ENCODE measurements at places on chromosomes 4 and X.

DNA sequence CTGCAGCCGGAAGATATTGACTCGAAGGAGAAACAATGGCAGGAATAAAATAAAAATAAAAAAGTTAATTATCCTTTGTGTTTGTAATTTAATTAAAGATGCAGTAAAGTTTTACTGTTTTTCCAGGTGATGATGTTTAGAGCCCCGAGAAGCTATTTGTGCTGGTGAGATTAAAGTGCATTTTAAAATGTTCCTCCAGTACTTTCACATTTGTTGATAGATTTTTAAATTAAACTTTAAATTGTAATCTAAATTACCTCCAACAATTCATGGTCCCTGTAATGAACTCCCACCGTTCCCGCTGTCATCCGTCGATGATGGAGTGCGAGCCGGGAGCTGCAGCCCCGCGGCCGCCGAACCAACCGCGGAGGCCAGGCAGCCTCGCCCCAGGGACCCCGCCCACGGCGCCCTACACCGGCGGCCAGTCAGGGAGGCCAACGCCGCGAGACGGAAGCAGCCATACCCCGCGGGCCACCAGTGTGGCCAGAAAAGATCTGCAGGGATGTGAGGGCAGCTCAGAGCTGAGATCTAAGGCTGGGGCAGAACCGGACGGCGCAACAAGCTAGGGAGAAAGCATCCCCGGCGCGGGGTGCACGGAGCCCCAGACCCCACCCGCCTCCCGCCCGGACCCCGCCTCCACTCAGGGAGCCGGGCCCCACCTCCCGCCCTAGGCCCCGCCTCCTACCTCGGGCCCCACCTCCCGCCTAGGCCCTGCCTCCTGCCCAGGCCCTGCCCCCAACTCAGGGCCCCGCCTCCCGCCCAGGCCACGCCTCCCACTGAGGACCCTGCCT lies 104.0 kb downstream of the FAM53A start:
- DNase-seq = no peak

- DNase-seq = no peak
Observed at GRCh38 chr4:3021627-3022026, 52.7 kb downstream of the HTT-AS start.

GRCh38 chr4:183098019-183098722 lies 886 bp upstream of the WWC2 start:
- no peak for DNase-seq

DNA sequence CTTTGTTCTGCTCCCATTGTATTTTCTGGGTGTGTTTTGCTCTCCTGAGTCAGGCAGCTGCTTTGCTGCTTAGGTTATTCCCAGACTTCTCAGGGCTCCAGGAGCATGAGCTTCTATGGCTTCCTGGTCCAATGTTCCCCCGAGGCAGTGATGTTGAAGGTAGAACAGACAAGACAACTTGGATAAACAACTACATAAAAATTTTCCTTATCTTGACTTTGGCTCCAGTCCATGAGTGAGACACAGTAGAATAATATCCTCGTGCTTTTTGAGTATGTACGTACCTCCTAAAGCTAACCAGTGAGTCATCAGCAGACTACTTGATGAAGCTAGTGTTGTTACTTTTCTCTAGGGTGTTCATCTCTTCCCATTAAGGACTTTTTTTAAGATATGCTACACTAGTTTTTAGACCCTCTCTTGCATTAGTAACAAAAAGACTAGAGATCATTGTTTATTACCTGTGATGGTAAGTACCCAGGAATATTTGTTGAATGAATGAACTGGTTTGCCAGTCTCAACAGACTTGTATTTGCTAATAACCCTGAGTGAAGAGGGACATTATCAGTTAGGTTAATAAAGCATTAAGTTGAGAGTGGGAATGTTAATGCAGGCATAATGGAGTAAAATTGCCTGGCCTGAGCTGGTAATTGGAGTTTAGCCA lies 131.9 kb downstream of the FHIP1A start:
- peak; percentile 57 for DNase-seq

DNA sequence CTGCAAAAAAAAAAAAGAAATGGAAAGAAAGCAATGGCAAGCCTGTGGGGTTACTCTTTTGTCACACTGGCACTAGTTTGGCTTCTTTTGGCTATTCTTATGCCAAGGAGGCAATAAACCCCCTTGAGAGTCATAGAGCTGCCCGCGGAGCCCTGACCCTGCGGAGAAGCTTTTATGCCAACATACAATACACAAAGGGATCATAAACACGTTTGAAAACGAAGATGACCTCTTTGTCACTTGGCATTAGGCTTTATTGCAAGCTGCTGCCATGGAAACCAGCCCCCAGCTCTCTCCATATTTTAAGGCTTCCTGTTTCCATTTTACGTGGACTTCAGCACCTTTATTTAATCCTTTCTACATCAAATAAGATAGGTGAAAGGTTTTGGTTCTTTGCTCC lies 7.6 kb downstream of the NEUROG2 start:
- DNase-seq = no peak

DNA sequence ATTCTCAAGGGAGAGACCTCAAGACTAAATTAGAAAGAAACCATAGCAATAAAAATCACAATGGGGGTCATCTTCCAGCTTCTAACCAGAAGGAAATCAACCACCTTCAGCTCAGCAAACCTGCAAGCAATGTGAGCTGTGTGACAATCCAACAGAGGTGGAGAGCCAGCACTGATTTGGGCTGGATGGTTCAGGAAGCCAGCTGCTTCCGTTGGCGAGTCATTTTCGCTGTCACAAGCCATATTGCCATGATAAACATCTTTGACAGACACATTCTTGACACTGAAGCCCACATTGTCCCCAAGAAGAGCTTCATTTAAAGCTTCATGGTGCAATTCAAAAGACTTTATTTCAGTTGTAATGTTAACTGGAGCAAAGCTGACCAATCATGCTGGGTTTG lies 22.7 kb downstream of the F8A1 start:
- no peak for DNase-seq

- DNase-seq = no peak
Observed at GRCh38 chr4:22932326-22932725, 239.6 kb downstream of the GBA3 start.

GRCh38 chr4:178137732-178138471 lies 695.7 kb upstream of the AGA start:
- no peak for DNase-seq

DNA sequence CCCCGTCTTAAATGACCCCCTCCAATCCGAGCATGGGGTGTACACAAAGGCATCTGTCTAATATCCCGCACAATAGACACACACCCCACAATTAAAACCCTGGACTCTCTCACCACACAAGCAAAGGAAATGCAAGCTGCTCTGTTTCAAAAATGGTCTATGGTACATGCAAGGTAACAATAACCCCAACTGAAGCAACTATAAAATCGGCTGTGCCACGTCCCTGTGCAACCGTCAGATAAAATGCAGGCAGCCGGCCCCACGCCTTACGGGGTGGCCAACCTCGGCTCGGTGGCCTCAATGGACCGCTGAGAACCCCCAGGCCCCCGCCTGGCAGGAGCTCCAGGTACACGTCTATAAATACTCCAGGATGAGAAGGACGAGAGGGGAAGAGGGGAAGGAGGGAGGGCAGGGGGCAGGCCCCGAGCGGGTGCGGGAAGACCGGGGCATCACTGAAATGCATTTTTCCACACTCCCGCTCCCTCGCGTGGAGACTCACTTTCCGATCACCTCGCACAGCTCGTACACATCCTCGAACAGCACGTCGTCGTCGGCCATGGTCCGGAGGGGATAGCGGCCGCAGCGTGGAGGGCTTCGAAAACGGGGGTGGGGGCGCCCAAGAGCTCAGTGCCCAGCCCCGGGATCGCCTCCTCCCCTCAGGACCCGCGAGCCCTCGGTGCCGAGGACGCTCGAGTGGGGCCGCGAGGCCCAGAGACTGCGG lies 763 bp downstream of the CASK start:
- no peak for DNase-seq

DNA sequence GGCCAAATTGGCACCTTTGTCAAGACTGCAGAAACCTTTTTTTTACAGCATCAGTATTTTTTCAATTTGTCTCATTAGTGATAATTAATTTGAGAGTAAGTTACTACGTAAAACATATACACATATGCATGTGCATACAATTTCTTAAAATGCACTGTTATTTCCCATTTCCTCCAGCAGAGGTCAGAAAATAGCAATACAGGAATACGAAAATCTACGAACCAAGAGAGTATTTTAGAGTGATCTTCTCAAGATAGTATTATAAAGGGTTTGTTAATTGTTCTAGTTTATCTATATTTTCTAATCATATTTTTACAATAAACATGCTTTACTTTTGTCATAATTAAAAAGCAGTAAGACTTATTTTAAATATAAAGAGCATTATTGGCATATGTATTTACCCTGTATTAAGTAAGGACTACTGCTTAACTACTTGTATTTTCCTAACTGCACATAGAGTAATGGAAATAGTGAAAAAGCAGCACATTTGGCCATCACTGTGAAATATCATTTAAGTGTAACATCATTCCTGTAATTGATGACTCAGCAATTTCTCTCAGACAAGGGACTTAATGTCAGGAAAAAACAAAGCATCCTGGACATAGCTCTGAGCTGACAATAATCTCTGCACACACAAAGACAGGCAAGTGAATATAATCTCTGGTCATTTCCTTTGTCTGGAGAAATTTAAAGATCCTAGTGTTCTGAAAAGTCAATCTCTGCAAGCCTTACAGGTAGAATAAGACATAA lies 45.6 kb downstream of the MAOB start:
- DNase-seq = peak; percentile 2

GRCh38 chr4:137635108-137635507 lies 102.8 kb upstream of the PCDH18 start:
- DNase-seq = no peak

DNA sequence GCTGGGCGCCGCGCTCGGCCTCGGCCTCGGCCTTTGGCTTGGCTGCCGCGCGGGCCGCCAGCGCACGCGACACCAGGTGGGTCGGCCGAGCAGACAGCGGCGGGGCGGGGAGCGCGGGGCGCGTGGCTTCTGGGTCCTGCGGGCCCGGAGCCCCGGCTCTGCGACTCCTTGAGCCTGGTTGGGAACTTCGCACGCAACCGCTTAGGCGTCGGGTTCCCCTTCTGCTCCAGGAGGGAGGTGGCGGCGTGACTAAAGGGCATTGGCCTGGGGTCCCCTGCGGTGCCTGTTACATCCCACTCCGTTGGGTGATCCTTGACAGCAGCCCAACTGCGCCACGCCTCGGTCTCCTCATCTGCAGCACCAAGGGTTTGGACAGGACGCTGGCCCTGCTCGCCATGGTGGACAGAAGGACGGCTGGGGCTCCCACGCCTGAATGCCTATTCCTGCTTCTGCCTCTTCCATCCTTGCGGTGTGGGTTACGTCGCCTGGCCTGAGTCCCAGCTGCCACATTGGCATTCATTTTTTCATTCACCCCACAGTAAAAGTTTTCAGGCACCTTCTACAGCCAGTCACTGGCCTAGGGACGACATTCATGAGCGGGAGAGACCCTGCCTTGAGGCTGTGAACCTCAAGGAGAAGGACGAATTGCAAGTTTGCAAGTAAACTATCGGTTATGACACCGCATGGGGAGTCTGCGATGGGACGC lies 631 bp downstream of the EVC start:
- DNase-seq = no peak

- peak; percentile 78 for DNase-seq
Observed at GRCh38 chr4:119025916-119026661, 109.5 kb upstream of the MYOZ2 start.

DNA sequence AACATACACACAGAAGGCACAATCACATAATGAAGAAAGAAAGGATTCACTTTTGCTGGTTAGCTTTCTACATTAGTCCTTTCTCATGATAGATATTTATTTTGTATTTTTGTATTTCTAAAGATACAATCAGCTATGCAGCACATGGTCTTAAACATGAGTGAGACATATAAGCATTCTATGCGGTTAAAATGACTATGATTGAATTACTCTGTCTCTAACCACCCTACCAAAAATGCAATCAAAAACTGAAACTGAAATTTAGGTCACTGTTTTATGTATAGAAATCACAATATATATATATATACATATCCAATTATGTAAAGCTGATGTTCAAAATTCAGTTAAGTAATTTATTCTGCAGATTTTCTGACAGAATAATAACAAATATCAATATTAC lies 21.9 kb downstream of the CXXC4 start:
- no peak for DNase-seq

- DNase-seq = peak; percentile 43
Observed at GRCh38 chr4:147409350-147409749, 71.5 kb upstream of the EDNRA start.

DNA sequence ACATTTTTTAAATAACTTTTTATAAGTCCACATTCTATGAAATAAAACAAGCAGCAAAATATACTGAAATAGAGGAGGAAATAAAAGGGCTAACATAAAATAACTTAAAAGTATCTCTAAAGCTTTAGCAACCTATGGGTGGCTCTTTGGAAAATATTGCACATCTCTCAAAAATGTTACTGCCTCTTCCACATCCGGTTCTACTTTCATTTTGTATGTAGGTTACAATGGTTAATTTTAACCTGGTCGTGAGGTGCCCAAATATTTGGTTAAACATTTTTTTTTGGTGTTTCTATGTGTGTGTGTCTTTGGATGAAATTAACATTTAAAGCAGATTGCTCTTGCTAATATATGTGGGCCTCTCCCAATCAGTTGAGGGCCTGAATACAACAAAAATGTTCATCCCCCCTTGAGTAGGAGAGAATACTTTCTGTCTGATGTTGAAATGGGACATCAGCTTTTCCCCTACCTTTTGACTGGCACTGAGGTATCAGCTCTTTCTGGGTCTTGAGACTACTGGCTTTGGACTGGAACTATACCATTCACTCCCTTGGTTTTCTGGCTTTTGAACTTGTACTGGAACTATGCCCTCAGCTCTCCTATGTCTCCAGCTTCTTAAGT lies 353.0 kb downstream of the ADAM29 start:
- no peak for DNase-seq

Measured in AG04450 (cell line).